Spinal cord (tissue), 10 donors: ENCODE measurements at places on chromosomes 6 and 20. TPM values are rescaled to one million over a fixed set of nuclear protein-coding genes. Genes with fewer than 3 reads are reported as not detected.
A peak's percentile ranks its signal among the peaks of the same experiment; 100 is the strongest.

The GSTA2 gene
- not detected for polyA plus RNA-seq

DNA sequence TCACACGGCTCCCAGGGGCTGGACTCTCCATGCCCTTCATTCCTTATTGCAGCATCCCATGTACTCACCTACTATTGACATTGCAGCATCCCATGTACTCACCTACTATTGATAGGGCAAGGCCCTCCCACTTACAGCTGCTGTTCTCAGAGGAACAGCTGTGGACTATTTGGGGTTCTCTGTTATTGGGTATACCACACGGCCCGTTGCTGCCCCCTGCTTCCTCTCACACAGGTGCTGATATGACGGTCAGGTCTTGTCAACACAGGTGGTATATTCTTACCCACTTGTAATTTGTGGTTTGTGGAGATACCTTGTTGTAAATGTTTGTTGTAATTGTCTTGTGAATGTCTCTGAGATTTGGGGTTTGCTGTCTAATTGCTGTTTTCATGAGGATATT, 18.8 kb downstream of the ALDH5A1 start:
- DNase-seq, result no peak

GRCh38 chr6:92427453-92427852, 991.9 kb downstream of the EPHA7 start:
- DNase-seq, result no peak

- DNase-seq, result no peak
These were observed 172.8 kb upstream of the SPTLC3 start for GRCh38 chr20:12835999-12836398.

- no peak for DNase-seq
These were observed 724.9 kb downstream of the DOK5 start for GRCh38 chr20:55200317-55200716.

The LYRM4 gene
- 37.7 TPM for polyA plus RNA-seq

DNA sequence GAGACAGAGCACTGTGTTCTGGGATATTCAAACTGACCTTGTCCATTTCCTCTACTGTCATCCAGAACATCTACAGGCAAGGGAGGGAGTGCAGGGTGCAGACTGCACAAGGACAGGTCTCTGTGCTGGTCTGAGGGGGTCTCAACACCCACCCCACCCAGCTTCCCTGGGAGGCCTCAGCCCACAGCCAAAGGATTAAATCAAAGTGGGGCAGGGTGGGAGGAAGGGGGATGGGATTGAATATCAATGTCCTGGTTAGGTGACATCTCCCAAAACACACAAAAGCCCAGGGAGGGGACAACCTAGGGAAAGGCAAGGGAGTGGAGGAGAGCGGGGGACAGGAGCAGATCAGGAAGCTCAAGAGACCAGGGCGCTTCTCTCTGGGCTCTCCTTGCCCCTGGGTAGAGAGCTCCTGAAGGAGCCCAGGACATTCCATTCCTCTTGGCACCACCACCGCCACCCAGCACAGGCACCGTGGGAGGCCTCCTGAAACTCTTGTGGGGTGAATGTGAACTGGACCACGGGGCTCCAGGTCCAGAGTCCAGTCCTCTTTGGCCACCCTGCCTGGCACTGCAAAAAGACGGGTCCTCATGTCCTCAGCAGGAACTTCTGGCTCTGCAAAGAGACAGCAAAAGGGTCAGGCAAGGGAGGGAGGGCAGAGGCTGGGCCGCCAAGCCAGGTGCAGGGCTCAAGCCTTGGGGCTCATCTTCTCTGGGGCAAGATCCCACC, 73.9 kb downstream of the JPH2 start:
- DNase-seq, result no peak

GRCh38 chr20:11544029-11544678, 373.5 kb upstream of the BTBD3 start:
- peak; percentile 96 for DNase-seq

DNA sequence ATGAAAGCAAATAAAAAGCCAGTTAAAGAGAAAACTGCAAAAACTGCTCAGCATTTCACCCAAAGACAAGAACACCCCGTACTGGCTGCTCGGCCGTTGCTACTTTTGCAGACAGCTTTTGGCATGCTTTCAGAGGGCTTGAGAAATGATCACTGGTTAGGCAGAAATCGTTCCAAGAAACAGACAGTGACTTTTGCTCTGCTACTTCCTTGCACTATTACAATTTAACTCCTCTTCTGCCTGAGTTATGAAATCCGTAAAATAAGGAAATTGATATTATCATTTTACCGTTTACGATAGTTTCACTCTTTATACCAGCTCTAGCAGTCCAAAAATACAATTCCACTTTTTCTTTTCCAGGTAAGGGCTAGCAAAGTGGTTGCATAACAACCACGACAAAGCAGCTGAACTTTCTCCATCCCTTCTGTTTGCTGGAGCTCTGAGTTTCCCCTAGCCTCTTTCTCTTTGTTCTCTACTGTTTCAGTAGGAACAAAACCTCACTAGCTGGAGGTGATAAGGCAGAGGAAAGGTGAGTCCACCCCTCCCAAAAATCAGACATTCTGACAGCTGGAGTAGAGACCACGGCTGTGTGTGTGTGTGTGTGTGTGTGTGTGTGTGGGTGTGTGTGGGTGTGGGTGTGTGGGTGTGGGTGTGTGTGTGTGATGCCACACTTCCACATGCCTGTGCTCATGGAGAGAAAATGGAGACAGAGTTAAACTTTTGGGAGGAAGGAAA, 191.8 kb upstream of the RREB1 start:
- peak; percentile 77 for DNase-seq

The TMEM242 gene
- polyA plus RNA-seq, result 18.2 TPM

DNA sequence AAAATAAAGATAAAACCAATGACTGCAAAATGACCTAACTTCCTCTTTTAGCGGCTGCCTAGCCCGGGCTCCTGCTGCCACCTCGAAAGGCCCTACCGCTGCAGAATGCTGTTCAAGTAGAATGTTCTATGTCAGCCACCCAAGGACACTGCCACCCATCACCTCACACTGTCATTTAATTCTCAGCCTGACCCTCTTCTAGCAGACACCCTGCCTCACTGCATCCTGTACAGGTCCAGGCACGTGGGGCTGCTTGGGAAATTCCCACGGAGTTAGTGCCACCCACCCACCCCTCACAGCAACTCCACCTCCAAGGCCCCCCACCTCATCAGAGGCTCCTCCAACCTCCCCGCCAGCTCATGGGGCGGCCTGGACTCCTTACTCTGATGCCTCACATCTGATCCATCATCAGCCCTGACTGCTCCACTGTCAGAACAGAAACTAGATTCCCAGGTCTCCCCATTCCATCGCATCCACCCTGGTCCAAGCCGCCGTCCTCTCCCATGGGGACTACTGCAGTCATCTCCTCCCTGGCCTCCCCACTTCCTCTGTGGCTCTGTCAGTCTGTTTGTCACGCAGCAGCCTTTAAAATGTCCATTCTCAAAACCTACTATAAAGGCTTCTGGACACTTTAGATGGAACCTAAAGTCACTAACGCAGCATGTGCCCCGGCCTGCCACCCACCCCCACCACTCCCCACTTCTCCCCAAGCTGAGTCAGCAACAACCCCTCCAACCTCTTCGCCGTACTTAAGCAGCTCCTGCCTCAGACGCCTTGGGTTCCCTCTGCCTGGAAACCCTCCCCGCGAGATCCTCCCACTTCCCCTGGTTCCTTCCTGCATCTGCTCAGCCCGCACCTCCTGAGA, 17.0 kb downstream of the NFATC2 start:
- no peak for DNase-seq

The FAM162B gene
- 2.4 TPM for polyA plus RNA-seq

DNA sequence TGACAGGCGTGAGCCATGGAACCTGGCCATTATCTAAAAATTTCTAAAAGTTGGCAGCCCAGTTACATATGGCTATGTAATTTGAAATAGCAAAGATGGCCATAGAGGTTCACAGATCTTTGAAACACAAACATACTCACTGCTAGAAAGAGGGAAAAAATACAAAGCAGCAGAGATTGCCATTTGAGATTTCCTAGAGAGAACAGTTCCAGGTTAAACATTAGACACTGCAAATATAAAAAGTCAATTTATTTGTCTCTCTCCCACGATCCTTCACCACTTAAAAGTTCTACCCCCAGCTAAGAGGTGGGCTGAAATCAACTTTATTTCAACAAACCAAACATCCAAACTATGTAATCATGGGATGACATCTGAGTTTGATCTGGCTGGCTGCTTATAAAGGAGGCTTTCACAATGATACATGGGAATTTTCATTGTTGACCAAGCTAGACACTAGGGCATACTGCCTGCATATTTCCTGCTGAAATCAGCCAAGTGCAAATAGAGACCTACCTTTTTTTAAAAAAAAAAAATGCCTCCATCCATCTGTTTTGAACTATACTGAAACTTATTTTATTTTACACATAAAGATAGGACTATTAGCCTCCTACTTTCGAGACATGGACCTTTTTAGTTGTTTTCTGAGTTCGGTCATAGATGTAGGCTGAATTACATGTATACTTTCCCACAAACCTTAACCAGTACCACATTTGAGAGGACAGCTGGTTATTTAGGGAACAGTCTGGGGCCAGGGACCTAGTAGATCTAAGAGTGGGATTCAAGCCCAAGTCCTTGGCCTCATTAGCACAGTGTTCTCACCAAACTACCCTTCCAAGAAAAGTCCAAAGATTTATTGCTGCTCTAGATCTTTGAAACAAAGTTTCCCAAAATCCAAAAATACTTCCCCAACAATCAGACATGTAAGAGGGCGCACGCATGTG, 16.6 kb downstream of the DCDC2 start:
- DNase-seq, result no peak

- no peak for DNase-seq
These were observed 59.1 kb downstream of the FHL5 start for GRCh38 chr6:96621983-96622382.

The SPEF1 gene
- polyA plus RNA-seq, result 9.7 TPM

DNA sequence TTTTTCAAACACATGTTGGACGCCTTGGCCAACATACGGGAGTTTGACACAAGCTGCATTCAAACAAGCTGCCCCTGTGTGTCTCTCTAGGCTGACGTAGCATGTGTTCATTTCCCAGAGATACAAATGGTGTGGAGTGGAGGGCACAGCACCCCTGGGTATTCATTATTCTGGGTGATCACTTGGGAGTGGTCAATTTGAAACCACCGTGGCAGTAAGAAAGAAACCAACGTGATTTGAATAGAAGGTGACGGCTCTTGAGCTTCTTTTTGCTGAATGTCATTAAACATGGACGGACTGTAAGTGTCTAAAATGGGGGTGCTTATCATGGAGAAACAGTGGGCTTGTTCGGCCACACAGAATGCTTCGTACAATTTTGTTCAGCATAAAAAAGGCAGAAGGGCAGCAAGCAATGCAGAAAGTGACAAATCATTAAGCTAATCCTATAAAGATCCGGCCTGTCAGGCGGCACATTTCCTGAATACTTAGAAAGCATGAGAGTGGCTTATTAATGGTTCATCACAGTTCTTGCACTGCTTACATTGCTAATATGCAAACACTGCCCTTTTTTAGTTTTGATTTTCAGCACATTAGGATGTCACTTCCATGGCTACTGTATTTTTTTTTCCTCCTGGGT, 1261.9 kb upstream of the CITED2 start:
- peak; percentile 23 for DNase-seq

DNA sequence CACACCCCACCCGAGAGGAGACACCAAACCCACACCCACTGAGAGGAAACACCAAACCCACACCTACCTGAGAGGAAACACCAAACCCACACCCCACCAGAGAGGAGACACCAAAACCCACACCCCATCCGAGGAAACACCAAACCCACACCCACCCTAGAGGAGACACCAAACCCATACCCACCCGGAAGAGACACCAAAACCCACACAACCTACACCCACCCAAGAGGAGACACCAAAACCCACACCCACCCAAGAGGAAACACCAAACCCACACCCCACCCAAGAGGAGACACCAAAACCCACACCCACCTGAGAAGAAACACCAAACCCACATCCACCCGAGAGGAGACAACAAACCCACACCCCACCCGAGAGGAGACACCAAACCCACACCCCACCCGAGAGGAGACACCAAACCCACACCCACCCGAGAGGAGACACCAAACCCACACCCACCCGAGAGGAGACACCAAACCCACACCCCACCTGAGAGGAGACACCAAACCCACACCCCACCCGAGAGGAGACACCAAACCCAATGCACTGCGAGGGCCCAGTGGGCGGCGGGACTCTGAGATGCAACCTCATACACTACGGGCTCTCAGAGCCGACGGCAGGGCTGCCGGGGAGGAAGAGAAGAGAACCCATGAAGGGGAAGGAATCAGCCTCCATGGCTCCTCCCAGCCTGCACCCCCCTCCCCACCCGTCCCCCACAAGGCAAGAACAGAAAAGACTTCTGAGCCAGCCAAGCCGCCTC, 83.3 kb downstream of the TAF4 start:
- DNase-seq, result no peak

The DDX27 gene
- 28.2 TPM for polyA plus RNA-seq

GRCh38 chr20:13758884-13759283, 25.8 kb downstream of the ESF1 start:
- DNase-seq, result no peak

The TP53TG5 gene
- polyA plus RNA-seq, result 1.7 TPM

DNA sequence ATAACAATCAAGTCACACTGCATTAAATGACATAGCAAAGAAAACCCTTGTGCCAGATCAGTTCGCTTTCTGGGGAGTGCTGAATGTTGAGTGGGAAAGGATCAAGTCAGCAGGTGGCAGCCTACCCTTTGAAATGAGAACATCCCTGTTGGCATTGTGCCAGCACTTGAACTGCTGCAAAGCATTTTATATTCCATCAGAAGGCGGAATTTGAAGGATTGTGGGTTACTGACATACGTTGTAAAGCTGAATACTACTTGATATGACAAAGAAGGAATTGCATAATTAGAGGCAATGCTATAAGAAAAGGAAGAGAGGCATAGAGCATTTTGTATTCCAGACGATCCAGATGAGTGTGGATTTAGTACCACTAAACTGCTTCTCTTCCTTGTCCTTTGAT, 26.5 kb downstream of the BCKDHB start:
- DNase-seq, result peak; percentile 71

GRCh38 chr20:7996898-7997297, 22.7 kb downstream of the TMX4 start:
- DNase-seq, result no peak

DNA sequence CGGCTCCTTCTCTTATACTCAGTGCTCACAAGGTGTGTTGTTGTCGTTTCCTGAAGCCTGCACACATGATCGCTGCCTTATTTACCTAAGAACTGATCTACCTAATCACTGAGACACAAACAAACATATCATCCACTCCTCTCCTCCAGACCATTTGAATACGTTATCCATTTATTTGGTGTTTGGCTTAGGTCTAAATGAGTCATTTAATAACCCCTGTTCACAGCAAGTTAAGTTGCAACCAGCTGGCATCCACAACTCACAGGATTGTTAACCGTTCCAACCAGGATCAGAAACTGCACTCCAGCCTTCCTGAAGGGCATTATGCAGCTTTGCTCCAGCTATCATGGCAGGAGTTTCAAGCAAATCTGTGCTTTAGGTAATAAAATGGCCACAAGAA, 511.1 kb upstream of the MAP3K7 start:
- no peak for DNase-seq

- DNase-seq, result peak; percentile 52
These were observed 359.7 kb downstream of the BTBD9 start for GRCh38 chr6:38279963-38280588.
